ENCODE measurements at places on chromosomes 7 and 10. TPM values are rescaled to one million over a fixed set of nuclear protein-coding genes. Genes with fewer than 3 reads are reported as not detected.

DPP6 gene
- total RNA-seq, result not detected

CFAP58 gene
- total RNA-seq, result not detected

TRPV5 gene
- total RNA-seq, result not detected

ZNF789 gene
- 1.4 TPM for total RNA-seq

CCDC7 gene
- 1.2 TPM for total RNA-seq

MAGI2 gene
- total RNA-seq, result 1.7 TPM

ABCC2 gene
- total RNA-seq, result under 0.01 TPM

FZD8 gene
- 2.0 TPM for total RNA-seq

IDI2 gene
- total RNA-seq, result not detected

CYP26A1 gene
- 0.18 TPM for total RNA-seq

RADIL gene
- 0.58 TPM for total RNA-seq

Measured in myometrial cell (primary cell).